ENCODE measurements at places on chromosomes 6 and 20.
A peak's percentile ranks its signal among the peaks of the same experiment; 100 is the strongest.

- peak; percentile 77 for DNase-seq
These were observed 3.2 kb downstream of the DEF6 start for GRCh38 chr6:35300848-35301247.

GRCh38 chr6:13992417-13993055 lies 67.8 kb downstream of the RNF182 start:
- DNase-seq: peak; percentile 23

DNA sequence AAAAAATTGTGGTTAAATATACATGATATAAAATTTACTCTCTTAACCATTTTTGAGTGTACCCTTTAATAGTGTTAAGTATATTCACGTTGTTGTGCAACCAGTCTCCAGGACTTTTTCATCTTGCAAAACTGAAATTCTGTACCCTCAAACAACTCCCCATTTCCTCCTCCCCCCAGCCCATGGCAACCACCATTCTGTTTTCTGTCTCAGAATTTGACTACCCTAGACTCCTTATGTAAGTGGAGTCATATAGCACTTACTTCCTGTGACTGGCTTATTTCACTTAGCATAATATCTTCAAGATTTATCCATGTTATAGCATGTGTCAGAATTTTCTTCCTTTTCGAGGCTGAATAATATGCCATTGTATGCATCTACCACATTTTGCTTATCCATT lies 5.1 kb downstream of the VPS16 start:
- no peak for DNase-seq

DNA sequence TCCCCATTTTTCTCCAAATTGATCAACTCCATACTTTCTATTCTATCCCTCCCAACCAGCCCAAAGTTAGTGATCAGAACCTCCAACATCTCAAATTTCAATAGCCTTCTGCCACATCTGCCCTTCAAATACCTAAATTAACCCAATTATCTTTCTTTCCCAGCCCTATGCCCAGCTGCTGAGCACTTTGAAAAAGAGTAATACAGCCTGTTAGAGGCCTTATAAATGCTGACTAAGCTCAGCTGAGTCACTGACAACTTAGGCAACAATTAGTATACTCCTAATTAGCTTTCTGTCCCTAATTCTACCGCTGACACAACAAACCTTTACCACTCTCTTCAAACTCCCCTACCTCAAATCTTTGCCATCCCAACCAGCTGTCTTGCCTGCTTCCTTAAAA lies 23.5 kb downstream of the RUNX2 start:
- no peak for DNase-seq

DNA sequence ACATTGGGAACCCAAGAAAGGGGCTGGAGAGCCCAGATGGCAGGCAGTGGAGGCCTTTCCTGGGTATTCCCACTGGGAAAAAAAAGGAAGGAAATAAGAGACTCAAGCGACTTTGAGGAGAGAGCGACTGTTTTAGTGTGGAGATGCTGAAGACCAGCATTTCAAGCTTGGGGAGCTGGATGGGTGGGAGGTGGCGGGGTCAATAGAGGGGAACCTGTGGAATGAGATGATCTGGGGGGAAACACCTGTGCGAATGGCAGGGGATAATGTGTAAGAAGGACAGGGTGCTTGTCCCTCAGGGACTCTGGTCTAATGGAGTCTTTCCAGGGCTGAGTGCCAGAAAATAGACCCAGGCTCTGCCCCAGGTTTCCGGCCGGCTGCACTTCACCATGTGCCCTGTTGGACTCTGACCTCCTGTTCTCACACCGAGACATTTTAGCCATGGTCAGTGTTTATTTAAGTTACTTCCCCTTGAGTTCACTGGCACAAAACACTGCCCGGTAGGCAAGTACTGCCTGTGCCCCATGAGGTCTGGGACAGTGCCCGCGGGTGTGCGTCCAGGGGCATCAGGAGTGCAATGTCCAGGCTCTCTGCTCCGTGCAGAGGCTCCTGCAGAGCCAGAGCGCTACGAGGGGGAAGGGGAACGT lies 50.4 kb upstream of the NKX2-2 start:
- no peak for DNase-seq

- no peak for DNase-seq
These were observed 16.8 kb upstream of the EEF1A1 start for GRCh38 chr6:73537677-73538076.

DNA sequence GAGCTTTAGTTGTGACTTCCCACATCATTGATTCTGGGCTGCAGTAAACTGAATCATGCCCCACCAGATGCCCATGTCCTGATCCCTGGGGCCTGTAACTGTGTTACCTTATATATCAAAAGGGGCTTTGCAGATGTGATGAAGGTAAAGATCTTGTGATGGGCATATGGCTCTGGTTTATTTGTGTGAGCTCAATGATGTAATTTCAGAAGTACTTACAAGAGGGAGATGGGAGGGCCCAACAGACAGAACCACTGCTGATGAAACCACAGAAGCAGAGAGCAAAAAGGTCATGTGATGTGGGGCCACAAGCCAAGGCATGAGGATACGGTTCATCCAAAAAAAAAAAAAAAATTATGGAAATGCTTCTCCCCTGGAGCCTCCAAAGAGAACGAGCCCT lies 118.7 kb downstream of the TOX2 start:
- no peak for DNase-seq

DNA sequence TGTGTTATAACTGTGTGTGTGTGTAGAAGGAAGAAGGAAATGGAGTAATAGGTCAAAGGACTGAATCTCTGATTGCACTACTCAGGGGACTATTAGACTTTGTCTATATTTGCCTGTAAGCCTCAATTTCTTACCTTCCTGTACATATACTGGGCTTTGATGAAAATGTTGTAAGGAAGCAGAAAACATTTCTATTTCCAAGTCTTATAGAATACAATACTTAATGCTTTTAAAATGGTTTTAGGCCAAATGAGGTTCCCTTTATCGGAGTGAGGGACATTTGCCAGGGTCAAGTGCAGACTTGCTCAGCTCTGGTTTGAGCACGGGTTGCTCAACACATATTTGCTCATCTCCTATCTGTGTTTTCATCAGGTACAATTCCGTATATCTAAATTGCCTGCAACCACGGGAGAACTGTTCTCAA lies 28.3 kb downstream of the MEP1A start:
- DNase-seq: peak; percentile 18

DNA sequence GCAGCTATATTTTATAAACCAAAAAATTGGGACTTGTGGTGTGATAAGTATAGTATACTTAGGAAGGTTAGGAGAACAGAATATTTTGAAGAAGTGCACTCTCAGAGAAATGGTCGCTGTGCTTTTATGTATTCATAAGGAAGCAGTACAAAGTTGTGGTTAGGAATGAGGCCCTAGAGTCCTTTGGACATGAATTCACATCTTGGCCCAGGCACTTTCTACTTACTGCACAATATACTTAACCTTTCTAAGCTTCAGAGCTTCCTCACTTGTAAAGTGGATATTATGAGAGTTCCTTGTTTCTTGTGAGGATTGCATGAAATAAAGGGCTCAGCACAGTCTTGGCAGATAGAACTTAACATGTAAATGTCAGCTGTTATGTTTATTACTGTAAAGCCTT lies 21.0 kb upstream of the SERINC3 start:
- peak; percentile 51 for DNase-seq

GRCh38 chr6:108142240-108142639 lies 23.6 kb upstream of the NR2E1 start:
- DNase-seq: no peak

DNA sequence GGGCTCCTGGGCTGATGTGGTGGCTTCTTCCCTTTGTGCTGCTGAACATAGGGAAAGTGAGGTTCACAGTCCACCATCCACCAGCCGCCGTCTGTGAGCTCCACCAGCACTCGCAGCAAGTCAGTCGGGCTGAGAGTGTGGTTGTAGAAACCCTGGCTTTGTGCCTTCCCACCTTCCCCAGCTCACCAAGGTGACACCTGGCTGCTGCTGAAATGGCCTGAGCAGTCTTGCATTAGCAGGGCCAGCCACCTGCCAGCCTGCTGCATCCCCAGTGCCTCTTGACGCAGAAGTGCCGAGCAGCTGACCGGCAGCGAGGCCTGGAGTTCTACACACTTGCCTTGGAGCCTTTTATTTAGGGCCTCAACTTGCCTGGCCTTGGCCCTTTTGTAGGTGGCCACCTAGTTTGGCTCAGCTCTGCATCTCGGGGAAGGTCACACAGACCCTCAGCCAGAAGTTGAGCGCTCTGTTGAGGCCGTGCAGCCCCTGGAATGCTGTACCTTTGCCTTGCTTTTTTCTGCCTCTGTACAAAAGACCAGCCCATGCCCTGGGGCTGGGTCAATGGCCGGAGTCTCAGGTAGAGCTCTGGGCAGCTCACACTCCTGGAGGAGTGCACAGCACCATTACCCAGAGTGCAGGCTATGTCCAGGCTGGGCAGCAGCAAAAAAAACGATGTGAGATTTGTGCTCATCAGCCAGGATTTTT lies 76.5 kb downstream of the PTPN1 start:
- no peak for DNase-seq

GRCh38 chr20:56769921-56770600 lies 141.0 kb downstream of the TFAP2C start:
- DNase-seq: no peak

- DNase-seq: no peak
These were observed 112.3 kb downstream of the CBLN4 start for GRCh38 chr20:55893031-55893430.

DNA sequence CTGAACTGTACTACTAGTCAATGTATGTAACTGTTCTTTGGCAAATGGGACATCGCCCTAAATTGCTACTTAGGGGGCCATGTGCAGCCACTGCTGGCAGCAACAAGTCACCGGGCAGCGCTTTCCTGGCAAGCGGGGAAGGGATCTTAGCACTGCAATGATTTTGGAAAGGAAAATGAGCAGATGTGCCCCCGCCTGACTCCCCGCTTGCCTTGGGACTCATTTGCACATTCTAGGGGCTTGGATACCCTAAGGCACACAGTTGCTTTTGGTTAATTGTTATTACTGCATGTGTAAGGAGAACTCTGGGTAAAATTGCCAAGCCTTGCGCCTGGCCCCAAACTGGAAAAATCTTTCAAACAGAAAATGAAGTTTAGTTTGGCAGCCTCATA lies 32.2 kb downstream of the CD83 start:
- no peak for DNase-seq

GRCh38 chr20:9269280-9269971 lies 200.5 kb downstream of the PLCB4 start:
- DNase-seq: no peak

GRCh38 chr6:163181666-163182180 lies 232.8 kb upstream of the QKI start:
- no peak for DNase-seq

GRCh38 chr20:8321001-8321400 lies 188.9 kb downstream of the PLCB1 start:
- no peak for DNase-seq

Data from hematopoietic multipotent progenitor cell treated with erythropoietin and hydrocortisone succinate and interleukin-3 and kit ligand, for 6 days (in vitro differentiated cells).